Sciatic nerve (tissue), 2 donors: ENCODE measurements at places on chromosomes 2 and 18. TPM values are rescaled to one million over a fixed set of nuclear protein-coding genes. Genes with fewer than 3 reads are reported as not detected.

- no peak for DNase-seq
Observed at GRCh38 chr18:7512348-7512747, 54.8 kb upstream of the PTPRM start.

- DNase-seq, result peak; percentile 72
Observed at GRCh38 chr2:113890253-113891235, 655 bp downstream of the ACTR3 start.

DNA sequence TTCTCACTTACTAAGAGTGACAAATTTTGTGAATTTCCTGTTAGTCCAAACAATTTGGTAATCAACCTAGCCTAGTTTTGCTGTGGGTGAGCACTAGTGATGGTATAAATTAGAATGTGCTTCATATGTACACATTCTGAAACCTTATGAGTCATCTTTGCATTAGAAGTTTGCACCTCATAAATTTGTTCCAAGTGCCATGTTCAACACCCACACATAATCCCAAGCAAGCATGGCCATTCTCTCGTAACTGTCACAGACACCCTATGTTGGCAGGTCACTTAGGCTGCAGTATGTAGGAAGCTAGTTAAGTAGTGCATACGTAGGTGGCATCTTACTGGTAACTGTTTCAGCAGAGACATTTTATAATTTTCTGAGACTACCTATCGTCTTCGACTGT, 46.9 kb downstream of the NAB1 start:
- no peak for DNase-seq

Gene RPL31
- 1,183 TPM for total RNA-seq

Gene ORC4
- 57.3 TPM for total RNA-seq
